ENCODE measurements at places on chromosomes 12 and 14.

- DNase-seq: no peak
Observed at GRCh38 chr12:131222329-131223139, 268.8 kb downstream of the ADGRD1 start.

DNA sequence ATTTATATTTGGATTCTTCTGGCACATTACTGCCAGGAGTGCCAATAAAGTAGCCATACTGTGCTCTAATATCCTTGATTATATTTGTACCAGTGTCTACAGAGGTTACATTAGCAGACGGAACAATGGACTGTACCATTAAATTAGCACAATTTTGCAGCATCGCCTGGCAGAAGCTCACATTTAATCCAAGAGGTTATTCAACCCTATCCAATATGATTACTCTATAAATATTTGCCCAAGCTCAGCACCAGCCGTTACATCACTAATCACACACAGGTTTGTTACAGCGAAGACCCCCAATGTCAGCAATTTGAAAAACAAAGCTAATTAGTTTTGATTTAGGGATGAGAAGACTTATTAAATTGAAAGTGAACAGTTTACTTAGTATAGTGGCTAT is 16.9 kb upstream of the MGST1 start:
- no peak for DNase-seq

DNA sequence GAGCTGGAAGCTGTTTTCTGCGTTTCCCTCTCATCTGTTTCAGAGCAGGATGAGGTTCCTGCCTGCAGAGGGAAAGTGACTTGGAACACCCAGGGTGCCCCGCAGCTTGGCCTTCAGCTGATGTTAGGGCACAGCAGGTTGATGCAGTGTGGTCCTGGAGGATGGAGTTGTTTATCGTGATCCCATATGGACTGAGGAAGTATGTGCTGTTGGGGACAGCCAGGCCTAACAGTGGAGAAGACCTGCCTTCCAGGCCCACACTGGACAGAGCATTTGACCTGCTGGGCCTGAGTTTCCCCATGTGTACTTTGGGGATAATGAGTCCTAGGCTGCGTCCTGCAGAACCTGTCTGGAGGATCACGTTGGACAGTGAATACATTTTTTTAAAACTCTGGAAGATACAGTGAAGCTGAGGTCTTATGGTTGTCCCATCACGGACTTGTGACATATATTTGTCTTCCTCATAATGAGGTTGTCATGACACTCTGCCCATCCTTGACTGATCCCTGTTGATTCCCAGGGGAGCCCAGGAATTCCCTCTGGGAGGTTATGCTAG is 12.8 kb downstream of the SERPINA1 start:
- no peak for DNase-seq

DNA sequence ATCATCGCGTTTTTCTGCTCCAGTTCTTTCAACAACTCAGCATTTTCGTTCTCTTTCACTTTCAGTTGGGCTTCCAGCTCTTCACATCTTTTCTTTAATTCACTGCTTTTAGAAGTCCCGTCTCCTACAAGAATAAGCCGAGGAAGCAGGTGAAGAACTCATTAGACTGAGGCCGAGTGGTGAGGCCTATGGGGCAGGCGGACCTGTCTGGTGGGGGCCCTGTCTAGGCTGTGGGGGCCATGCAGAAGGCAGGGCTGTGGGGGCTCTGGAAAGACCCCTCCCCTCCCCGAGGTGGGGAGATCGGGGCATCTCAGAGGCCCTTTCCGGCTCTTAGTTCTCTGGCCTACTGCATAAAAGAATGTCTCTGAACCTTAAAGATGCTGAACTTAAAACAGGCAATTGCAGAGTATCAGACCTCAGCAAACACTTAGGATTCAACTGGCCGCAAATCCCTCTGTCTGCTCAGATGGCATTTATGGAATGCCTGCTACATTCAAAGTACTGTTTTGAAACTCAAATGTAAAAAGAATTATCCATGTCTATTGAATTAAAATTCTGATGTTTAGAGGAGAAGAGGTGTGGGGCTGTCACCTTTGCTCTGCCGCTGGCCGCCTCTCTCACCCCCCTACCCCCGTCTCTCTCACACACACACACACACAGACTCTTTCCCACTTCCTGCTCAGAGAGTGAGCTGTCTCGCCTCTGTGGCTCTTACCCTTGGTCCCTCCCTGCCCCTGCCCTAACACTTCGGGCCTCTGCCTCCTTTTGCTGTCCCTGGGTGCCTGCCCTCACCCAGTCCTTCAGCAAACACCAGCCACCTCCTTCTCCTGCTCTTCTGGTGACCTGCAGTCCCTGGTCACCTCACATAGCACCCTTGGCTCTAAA is 34.7 kb downstream of the CCDC92 start:
- DNase-seq: no peak

GRCh38 chr14:76473481-76474263 is 97.7 kb downstream of the ESRRB start:
- no peak for DNase-seq

GRCh38 chr12:57632073-57632957 is 686 bp downstream of the B4GALNT1 start:
- no peak for DNase-seq

GRCh38 chr12:92226071-92226661 is 80.5 kb upstream of the BTG1 start:
- DNase-seq: no peak

- DNase-seq: no peak
Observed at GRCh38 chr14:61120576-61120975, 139.5 kb downstream of the SLC38A6 start.

DNA sequence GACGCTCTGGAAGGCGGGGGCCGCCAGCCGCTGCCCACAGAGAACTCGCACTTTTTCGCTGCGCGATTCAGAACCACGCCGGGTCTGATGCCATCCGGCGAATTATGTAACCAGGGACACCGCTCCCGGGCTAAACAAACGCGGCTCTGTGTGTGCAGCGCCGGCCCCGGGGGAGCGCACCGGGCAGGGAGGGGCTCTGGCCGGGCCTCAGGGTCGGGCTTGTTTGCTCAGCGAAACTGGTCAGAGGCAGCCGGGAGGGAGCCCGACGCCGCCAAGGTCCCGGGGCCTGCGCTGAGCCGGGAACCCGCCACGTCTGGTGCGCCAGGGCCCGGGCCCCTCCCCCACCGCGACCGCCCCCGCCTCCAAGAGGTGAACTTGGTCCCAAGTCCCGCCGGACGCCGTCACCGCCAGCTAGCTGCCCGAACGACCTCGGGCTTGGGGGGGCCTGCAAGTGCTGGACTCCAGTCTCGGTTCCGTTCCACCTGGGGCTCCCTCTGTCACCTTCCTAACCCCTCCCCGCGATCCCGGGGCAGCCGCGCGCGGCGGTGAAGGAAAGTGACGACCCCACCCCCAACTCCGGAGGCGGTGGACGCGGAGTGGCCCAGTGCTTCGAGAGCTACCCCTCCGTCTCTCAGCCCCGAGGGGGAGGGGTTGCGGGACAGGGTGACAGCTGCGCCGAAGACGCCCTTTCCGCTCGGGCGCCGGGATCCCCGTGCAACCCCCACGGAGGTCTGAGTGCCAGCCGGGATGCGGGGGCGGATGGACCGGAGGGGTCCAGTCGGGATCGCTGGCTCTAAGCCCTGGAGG is 848 bp downstream of the CTDSP2 start:
- no peak for DNase-seq

DNA sequence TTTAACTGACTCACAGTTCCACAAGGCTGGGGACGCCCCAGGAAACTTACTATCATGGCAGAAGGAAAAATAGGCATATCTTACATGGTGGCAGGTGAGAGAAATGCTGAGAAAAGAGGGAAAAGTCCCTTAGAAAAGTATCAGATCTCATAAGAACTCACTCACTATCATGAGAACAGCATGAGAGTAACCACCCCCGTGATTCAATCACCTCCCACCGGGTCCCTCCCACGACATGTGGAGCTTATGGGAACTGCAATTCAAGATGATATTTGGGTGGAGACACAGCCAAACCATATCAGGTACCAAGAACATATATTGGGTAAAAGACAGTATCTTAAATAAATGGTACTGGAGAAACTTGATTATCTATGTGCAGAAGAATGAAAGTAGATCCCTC is 100.3 kb upstream of the FAR2 start:
- no peak for DNase-seq

- no peak for DNase-seq
Observed at GRCh38 chr12:12534166-12534866, 28.3 kb downstream of the DUSP16 start.

- peak; percentile 71 for DNase-seq
Observed at GRCh38 chr12:88247241-88247643, 105.1 kb downstream of the TMTC3 start.

- no peak for DNase-seq
Observed at GRCh38 chr12:59927032-59927431, 331.2 kb downstream of the SLC16A7 start.

- no peak for DNase-seq
Observed at GRCh38 chr14:100234511-100234910, 4.4 kb upstream of the YY1 start.

GRCh38 chr14:58082011-58082410 is 70.0 kb downstream of the ARMH4 start:
- no peak for DNase-seq

DNA sequence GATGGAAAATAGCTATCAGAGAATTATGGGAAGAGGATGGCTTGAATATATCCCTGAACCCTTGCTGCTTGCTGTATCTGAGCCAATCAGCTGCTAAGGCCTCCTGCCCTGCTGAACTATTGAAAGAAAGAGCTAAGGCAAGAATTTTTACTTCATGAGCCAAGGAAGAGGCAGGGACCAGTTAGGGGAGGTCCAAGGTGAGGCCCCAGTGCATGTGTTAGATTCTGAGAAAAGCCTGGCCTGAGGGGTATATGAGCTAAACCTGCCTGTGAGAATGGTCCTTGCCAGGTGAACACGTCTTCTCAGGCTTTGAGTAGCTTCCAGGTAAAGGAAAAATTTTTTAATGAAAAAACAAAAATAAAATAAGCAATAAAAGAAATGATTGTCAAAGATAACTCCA is 218.0 kb downstream of the SYT1 start:
- no peak for DNase-seq

GRCh38 chr14:57909626-57910025 is 43.7 kb upstream of the SLC35F4 start:
- DNase-seq: no peak

DNA sequence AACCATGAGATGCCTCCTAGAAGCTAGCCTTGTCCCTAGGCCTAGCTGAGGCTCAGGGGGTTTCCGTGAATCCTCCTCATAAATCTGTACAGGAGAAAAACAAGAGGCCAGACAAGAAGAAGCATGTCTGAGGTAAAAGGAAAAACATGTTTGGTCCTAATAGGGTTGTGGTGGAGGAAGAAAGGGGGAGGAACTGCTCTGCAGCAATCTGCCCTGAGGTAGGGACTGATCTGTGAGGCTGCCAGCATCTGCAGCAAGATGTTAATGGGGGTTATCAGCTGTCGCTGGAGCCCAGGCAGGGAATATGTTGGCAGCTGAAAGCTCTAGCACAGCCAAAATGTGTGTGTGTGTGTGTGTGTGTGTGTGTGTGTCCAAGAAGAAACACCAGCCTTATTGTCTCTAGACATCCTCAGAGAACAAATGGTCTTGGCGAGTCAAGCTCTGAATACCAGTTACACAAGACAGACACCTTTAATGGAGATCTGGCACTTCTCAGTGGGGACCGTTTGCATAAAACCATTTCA is 218.5 kb downstream of the NUAK1 start:
- DNase-seq: no peak
